Stimulated activated CD8-positive, alpha-beta memory T cell treated with anti-CD3 and anti-CD28 coated beads, Interleukin-4, amount 100 ng/mL, for 48 hours (primary cell): ENCODE measurements at places on chromosomes 11 and 22.

- DNase-seq, result peak; percentile 24
Measured at GRCh38 chr22:35312198-35313059, 12.7 kb downstream of the TOM1 start.

- no peak for DNase-seq
Measured at GRCh38 chr11:61335355-61335710, 2.3 kb downstream of the TKFC start.

DNA sequence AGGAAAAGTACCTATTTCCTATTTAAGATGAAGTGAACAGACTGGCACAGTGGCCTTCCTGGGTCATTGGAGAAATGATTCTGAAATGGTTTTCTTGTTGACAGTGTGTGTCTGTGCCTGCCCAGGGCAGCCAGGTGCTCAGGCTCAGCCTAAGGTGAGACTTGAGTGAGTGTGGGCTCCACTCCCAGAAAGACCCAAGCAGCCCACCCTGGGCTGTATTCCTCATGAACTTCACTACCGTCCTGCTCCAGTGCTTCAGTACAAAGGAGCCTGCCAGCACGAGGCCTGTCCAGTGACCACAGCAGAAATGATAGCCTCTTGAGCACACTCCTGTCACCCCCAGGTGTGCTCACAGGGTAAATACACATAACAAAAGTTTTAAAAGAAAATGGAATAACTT, 49.5 kb downstream of the GAB4 start:
- no peak for DNase-seq

- no peak for DNase-seq
Measured at GRCh38 chr11:69859275-69859934, 40.2 kb upstream of the FGF3 start.

DNA sequence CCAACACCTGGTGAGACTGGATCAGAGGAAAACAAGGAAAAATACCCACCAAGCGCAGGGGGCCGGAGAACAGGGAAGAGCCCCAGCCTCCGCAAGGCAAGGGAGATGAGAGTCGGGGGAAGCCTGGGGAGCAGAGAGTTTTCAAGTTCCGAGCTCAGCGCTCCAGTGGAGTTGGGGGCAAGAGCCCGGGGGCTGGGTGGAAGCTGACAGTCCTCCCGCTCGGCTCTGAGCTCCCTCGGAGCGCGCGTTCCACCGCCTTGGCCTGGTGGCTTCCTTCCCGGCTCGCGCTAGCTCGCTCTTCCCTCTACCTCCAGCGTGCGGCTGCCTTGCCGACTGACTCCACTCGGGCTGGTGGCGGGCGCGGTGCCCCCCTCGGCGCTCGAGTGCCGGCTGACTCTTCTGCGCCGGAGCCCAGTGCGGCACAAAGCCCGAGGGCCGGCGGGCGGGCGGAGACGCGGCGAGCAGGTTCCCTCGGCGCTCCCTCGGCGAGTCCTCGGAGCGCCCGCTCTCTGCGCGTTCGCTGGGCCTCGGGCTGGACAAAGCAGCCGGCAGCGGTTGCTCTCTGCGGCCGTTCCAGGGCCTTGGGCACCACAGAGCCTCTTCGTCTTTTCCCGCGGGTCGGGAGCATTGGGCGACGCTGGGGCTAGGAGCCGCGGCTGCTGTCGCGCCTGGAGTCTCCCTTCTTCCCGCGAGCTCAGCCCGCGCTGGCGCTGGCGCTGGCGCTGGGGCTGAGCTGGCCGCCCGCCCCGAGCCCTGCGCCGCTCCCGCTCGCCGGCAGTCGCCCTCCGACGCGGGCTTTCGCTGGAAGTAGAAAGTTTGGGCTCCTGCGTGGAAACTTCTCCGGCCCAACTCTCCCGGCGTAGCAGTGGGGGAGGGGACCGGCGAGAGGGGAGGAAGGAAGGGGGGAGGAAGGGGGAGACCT, 1.0 kb downstream of the PAX6 start:
- DNase-seq, result no peak

DNA sequence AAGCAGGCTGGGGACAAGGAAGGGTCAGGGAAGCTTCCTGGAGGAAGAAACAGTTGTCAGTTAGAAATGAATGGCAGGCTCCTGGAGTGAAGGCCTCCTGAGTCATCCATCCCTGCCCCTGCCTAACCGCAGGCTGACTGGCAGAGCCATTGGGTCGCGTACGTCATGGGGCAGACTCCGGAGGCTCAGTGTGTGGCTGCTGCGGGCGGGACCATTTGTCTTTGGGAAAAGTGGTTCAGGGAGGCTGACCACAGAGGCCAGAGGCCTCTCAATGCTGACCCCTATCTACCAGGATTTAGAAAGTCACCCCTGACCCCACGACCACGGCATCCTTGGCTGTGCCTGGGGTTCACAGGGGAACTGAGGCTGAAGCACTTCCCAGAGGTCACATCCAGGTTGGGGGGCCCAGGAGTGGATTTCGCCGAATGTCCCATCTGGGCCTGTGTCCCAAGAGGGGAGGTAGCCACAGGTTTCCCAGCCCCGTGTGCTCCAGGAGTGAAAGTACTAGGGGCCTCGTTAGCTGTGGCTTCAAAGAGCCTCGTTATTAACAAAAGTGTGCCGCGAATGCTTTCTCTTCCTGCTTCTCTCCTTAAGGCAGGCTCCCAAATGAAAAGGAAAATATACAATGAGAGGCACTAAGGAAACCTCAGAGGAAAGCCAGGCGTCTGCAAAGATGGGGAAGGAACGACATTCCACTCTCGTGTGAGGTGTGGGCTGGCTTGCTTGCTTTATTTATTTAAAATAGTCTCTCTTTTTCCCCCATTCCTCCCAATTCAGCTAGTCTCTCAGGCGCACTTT, 58.9 kb downstream of the FLRT1 start:
- no peak for DNase-seq
